ENCODE measurements at places on chromosomes 12 and 14.
A peak's percentile ranks its signal among the peaks of the same experiment; 100 is the strongest.

GRCh38 chr14:99036611-99037293 is 235.2 kb downstream of the BCL11B start:
- no peak for DNase-seq

DNA sequence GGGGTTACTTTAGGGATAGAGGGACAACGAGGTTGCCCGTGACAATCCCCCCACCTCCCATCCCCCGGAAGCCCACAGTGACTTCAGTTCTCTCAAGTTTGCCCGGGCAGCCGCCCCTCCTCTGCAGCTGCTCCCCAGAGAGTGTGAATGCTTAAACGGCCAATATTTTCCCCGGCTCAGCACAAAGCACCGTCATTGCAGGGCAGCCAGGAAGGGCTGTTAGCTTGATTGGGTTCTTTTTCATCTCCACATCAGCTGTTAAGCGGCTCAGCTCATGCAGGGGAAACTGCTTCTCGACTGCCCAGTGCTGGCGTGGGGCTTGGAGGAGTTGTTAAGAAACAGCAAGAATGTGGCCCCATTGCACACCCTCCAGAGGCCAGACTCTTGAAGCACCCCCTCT is 120.5 kb upstream of the NCOR2 start:
- peak; percentile 68 for DNase-seq

DNA sequence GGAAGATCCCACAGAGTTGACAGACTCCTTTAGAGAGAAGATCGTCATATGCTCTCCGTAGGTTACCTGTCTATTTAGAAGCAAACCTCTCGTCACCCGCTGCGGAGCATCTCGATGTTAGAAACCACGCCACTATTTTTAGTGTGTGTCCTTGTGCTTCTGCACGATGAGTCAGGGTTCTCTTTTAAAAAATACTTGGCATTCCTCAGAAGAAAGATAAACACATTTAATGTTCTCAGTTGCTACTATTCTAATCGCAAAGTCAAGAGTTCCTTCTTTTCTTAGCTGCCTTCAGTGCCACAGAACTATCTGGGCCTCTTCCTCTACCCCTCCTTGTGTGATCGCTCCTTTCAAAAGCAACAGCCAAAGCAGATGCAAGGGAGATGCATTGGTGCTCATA is 192.4 kb downstream of the PELI2 start:
- DNase-seq = no peak

DNA sequence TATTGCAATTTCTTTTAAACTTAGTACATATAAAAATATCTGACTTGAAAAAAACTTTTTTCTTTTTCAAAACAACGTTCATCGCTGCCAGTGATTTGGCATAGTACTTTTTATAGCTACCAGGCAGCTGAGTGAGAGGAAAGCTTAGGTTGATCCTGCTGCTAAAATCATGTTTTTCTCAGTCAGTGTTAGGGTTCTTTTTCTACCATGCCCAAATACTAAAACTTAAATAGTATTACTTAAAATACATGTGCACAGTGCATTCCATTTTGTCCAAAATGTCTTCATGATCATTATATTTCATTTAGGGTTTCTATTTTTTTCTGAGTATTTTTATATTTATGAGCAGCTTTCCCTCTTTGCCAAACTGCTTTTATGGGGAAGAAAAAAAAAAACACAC is 123.8 kb downstream of the PDZRN4 start:
- no peak for DNase-seq

GRCh38 chr12:9711664-9712063 is 21.2 kb downstream of the CLECL1 start:
- DNase-seq = no peak

- no peak for DNase-seq
These were observed 13.9 kb upstream of the LRTM2 start for GRCh38 chr12:1806301-1807086.

GRCh38 chr12:52925717-52926595 is 21.1 kb upstream of the KRT8 start:
- DNase-seq = no peak
